ENCODE measurements at places on chromosomes 4 and X.

GRCh38 chrX:79084923-79085322 lies 59.6 kb upstream of the GPR174 start:
- DNase-seq: no peak

GRCh38 chr4:156609421-156609820 lies 362.2 kb downstream of the PDGFC start:
- no peak for DNase-seq

DNA sequence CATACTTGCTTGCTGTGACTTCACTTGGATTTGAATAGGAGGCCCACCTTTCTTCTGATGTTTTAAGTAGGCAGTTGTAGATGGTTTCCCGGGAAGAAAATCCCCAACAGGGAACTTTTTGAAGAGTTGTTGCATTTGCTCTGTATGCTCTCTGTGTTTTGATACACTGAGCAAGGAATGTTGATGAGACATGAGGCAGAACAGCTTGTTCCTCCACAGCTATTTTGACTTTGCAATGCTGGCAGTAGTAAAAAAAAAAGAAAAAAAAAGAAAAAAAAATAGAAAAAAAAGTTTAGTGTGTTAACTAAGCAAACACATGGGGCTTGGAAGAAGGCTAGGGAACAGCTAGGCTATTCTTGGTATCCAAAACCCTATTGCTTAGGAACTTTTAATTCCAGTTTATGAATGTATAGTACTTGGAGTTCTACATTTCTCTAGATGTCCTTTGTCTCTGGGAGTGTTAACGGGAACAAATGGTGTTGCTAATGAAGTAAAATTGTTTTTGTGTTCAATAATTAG lies 23.4 kb upstream of the PAQR3 start:
- no peak for DNase-seq

DNA sequence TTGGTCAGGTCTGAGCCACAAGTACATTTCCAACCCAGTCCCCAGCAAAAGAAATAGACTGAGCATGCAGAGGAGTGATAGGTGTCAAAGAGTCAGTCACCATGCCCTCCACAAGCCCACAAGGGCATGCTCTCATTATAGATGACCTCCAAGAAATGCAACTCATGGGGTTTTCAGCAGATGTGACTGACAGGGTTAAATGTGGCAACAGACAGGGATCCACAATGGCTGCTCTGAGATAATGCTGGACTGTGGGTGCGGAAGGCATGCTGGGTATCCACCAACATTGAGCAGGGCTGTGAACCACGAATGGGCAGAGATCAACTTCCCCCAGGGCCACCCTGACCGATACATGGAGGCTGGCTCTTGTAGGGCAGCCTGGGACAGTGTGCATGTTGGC lies 115.8 kb downstream of the BCOR start:
- DNase-seq: no peak

- no peak for DNase-seq
Measured at GRCh38 chr4:38667085-38667893, 3.3 kb downstream of the KLF3 start.

DNA sequence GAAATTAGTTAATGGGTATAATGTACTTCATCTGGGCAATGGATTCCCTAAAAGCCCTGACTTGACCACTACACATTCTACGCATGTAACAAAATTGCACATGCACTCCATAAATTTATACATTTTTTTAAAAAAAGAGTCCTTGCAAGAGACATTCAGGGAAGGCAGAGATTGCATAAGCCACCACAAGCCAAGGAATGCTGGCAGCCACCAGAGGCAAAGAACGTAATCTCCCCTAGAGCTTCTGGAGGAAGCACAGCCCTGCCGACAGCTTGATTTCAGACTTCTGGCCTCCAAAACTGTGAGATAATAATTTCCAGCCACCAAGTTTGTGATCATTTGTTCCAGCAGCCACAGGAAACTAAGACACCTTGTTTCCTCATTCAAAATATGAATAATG lies 185.6 kb upstream of the GALNT7 start:
- DNase-seq: no peak

DNA sequence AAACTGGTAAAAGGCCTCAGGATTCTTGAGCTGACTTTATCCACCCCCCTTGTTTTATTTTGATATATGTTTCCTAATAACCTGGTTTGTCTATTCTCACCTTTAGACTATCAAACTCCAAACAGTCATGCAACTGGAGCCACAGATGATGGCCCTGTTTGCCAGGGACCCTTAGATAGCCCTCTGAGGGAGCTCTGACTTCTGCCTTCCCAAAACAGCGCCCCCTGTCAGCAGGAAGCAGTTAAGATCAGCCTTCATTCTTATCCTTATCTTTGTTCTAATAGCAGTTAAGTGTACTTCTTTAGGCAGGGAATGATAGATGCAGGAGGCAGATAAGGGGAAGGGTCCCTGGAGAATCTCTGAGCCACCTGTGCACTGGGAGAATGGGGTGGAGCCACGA lies 27.5 kb upstream of the CXCL13 start:
- no peak for DNase-seq

DNA sequence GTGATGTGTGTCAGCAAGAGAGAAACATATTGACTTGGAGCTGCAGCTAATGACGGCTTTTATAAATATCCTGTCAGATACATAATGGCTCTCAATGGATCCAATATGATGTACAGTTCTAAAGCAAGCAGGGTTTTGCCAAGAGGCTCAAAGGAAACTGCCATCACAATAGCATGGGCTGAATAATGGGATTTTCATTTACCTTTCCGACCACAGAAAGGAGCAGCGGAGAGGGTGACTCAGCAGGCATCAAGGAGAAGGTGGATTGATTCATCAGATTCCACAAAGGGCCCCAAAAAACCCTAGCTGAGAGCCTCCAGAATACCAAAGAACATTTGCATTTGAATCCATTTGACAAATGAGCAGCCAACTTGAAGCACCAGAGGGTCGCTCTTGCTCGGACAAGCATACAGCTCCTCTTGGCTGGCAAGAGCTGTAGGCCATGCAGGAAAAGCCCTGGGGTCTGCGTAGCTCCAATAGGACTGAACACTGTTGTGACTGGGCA lies 355.7 kb upstream of the NOCT start:
- no peak for DNase-seq

GRCh38 chrX:24395775-24396174 lies 35.3 kb downstream of the SUPT20HL1 start:
- DNase-seq: no peak

DNA sequence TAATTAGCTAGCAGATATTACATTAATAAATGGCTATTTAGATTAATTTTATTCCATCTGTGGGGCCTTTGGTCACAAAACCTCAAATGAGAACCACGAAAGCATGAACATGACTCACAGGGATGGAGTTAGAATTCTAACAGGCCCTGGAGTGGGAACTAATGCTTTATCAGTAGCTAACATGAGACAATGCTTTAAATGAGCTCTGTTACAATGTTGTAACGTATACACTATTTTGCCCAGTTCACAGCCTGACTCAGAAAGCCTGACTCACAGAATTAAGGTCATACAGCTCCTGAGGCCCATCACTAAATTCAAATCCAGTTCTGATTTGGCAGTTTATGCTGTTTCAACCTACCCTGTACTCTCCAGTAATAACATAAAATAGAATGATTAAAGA lies 23.2 kb downstream of the VEGFC start:
- no peak for DNase-seq

Measured in stimulated activated CD8-positive, alpha-beta memory T cell treated with anti-CD3 and anti-CD28 coated beads, Interleukin-4, amount 100 ng/mL, for 4 hours (primary cell).